ENCODE measurements at places on chromosomes 7 and 10.

DNA sequence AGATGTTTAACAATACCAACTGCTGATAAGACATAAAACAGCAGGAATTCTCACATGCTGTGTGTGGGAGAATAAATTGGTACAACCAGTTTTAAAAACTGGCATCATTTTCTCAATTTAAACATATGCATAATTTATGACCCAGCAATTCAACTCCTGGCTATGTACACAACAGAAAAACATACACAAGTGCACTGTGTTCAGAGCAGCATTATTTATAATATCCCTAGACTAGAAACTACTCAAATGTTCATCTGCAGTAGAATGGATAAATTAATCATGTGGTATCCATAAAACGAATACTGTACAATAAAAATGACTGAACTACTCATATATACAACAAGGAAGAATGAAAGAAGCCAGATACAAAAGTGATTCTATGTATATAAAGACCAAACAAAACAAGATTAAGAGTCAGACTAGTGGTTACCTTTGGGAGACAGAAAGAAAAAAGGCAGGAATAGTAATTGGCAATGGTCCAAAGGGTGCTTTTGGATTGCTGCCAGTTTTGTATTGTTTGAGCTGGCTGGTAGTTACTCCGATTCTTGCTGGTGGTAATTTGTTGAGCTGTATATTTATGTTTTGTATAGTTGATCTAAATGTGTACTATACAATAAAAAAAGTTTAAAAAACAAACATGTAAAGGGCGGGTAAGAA, 306.0 kb downstream of the TFEC start:
- DNase-seq, result no peak

DNA sequence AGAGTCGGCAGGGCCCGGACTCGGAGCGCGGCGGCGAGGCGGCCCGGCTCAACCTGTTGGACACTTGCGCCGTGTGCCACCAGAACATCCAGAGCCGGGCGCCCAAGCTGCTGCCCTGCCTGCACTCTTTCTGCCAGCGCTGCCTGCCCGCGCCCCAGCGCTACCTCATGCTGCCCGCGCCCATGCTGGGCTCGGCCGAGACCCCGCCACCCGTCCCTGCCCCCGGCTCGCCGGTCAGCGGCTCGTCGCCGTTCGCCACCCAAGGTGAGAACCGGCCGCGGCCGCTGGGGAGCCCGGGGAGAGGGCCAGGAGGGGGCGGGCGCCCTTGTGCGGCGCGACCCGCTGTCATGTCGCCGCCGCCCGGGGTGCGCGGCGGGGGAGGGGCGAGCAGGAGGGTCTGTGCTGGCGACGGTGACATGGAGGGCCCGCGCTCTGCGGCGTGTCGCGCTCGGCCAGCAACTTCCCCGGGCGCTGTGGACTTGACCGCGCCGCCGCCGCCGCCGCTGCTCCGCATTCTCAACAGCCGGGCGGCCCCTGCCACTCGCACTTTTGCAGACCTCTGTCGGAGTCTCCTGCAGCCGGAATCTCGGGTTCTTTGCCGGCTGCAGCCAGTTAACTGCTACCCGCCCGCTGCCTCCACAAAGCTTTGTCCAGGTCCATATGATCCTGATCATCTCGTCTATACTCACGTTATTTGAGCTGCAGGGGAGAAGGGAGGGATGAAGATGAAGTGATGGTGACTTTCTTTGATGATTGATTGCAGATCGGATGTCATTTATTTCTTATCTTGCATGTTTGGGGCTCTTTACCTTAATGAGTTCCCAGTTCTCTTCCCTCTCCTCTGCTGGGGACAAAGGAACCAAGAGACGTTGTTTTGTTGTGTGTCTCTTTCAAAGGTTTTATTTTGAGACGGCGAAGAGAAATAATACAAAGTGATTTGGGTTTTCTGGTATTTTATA, 869 bp downstream of the TRIM24 start:
- DNase-seq, result peak; percentile 9

GRCh38 chr10:101558671-101559595, 29.1 kb downstream of the POLL start:
- DNase-seq, result no peak

DNA sequence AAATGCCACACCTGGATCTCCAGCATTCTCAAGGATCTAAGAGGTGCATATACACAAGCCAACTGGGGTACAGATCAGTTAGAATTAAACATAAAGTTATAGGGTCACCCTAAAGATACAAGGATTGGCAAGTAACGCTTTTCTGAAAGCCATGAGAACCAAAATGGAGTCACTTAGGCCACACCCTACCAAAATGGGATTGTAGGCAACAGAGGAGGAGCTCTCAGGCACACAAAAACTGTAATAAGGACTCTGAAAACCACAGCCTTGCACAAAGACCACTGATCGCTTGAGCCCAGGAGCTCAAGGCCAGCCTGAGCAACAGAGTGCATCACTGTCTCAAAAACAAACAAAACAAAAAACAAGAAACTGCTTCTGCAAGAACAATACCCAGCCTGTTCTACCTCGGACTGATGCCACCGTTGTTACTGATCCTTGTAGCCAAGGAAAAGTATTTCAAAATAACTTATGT, 35.5 kb downstream of the SVOPL start:
- DNase-seq, result no peak

DNA sequence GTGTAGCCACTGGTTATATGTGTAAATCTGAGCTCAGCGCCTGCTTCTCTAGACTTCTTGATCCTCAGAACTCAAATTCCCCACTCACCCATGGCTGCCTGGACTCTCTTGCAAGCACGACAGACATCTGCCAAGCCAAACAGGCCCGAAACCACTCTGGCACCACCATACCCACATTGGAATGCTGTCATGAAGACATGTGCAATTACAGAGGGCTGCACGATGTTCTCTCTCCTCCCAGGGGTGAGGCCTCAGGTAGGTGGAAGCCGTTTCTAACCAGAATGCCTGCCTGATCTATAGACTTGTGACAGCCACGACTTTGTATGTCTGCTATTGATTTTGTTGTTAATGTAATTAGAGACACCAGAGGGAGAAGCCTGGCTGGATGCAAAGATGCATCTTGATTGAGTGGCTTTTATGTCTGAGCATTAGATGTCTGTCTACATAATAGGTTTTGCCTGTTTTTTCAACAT, 4.0 kb downstream of the BAMBI start:
- no peak for DNase-seq

- no peak for DNase-seq
These were observed 56.3 kb upstream of the ZPBP start for GRCh38 chr7:50149369-50149768.

- DNase-seq, result no peak
These were observed 8.7 kb upstream of the PTPRN2 start for GRCh38 chr7:158596309-158596708.

DNA sequence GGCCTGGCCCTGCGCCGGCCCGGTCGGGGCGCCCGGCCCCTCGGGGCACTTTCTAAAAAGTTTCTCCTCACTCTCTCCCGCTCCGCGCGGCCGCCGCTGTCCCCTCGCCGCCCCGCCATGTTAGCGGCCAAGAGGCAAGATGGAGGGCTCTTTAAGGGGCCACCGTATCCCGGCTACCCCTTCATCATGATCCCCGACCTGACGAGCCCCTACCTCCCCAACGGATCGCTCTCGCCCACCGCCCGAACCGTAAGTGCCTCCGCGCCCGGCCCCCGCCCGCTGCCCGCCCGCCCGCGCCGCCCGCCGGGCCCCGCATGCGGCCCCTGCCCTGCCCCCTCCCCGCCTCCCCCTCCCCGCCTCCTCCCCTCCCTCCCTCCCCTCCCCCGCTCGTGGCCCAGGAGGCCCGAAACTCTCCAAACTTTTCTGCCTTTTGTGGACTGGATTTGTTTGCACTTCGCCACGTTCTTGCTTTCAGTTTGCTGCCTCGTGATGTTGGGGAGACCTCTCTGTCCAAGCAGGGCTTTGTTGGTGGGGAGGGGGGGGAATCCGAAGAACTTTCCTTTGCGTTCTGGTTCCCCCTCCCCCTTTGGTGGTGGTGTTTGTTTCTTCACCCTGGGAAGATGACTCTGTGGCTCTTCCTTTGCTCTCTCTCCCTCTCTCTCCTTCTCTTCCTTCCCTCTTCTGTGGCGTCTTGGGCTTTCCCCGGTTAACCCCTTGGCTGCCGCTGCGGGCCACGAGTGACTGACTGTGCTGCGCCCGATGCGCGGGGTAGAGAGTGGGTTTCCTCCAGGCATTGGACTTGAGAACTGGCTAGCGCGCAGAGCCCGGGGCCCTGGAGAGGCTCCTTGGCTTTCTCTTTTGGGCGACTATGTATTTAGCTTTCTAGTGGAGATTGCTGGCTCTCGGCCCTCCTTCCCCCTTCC, 1.6 kb downstream of the TCF7L2 start:
- no peak for DNase-seq

- DNase-seq, result no peak
These were observed 15.1 kb upstream of the CALD1 start for GRCh38 chr7:134764365-134764764.

- DNase-seq, result no peak
These were observed 421.0 kb downstream of the PTPRN2 start for GRCh38 chr7:158166386-158167340.

GRCh38 chr7:3011211-3011852, 32.3 kb downstream of the CARD11 start:
- no peak for DNase-seq

DNA sequence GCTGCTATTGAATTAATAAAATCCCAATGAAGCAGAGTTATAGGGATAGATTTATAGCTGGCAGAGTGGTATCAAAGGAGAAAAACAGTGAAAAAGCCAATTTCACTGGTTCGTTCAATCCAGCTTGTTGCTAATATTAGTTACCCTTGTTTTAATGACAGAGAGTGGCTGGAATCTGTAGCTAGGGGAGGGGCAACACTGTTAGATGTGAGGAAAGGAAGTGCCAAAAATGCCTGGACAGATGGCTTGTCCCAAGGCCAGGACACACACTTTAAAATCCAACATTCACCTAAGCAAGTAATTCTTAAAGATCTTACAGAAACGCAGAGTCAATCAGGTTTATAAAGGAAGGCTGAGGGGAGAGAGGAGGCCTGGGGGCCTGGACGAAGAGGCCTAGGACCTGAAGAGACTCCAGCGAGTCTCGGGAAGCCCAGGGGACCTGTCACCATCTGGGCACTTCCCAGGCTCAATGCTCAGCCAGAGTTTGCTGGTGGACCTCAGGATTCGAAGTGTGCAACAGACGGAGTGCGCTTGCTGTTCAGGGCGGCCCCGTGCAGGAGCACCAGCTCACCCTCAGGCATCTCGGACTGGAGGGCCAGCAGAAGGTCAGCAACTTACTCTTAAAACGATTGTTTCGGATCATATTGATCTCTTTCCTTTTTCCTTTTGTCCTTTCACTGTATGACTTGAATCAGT, 36.7 kb downstream of the TMEM248 start:
- no peak for DNase-seq

DNA sequence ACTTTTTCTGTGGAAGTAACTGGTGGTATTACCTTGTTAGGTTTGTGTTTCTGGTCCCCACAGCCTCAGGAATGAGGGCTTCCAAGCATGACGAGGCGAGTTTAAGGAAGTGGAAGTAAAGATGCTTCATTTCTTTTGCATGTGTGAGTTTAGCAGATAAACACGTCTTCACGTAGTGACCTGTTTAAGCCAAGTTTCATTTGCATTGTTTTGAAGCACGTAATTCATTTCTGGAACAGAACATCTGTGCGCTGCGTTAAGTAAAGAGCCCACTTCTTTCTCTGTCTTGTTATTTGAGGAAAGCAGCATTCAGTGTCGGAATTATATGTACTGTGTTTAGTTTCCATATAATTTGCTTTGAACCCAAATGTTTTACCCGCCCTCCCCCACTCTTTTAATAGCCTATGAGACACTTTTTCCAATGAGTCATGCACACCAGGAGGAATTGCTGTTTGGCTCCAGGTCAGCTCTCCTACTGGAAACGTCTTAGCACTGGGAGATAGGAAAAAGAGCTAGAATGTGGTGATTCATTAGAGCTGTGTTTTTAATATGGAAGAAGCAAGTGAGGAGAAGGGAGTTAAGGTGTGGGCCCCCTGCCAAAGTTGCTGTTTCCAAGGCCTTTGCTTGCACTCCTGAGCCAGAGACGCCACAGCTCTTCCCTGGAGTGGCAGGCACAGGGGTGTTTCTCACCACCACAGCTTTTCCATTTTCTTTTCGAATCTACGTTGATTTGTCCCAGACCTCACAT, 36.7 kb downstream of the BTBD16 start:
- DNase-seq, result no peak

DNA sequence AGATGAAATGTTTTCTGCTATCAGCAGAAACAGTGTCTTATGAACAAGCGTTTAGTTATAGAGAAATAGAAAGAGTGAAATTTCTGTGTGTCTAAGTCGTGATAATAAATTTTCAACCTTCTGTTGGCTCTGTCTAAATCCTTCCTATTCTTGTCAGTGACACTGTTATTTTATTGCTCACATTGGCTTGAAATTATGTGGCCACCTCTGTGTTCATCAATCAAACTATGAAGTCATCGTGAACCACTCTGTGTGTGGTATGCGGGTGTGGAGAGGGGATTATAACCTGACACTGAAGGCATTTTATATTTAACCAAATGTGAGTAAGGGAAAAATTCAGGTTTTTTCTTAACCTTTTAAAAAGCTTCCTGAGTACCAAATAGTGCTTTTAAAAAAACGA, 12.3 kb downstream of the AOAH start:
- DNase-seq, result no peak

DNA sequence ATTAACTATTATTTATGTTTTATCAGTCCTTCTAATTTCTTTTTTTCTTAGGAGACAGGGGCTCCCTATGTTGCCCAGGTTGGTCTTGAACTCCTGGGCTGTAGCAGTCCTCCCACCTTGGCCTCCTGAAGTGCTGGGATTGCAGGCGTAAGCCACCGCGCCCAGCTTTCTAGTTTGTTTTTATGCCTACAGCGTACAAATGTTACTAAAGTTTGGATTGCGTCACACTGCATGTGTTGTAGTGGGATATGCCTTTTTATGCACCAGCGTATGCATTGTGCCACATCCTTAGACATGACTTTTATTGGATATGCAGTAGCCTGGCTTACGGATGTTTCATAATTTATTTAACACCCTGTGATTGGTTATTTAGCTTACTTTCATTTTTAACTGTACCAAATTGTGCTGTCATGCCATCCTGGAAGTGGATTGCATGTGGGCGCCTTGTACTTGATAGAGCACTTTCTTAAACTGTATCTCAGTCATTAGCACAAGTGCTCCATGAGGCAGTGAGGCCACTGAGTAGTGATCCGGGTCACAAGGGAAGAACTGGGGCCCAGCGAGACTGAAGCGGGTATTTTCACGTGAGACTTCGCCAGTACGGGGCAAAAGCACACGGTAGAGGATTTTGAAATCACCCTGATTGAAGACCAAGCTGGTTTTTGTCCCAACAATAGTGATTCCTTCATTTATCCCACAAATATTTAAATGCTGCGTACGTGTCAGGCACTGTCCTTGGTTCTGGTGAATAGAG, 165.0 kb downstream of the MGMT start:
- DNase-seq, result no peak

GRCh38 chr7:27678617-27679260, 16.1 kb upstream of the HIBADH start:
- no peak for DNase-seq

- DNase-seq, result no peak
These were observed 26.9 kb downstream of the CAMK1D start for GRCh38 chr10:12376211-12376610.

Measured in stimulated activated CD4-positive, alpha-beta T cell treated with anti-CD3 and anti-CD28 coated beads, TNF-alpha, amount 100 ng/mL, for 1 hour (primary cell).